ENCODE measurements at places on chromosomes 7 and 10. TPM values are rescaled to one million over a fixed set of nuclear protein-coding genes. Genes with fewer than 3 reads are reported as not detected.

CRYGN gene
- 0.53 TPM for total RNA-seq

HTRA1 gene
- total RNA-seq, result not detected

MPP7 gene
- total RNA-seq, result 28.1 TPM

MNX1 gene
- 0.39 TPM for total RNA-seq

GIMAP2 gene
- total RNA-seq, result 47.8 TPM

NOC3L gene
- total RNA-seq, result 28.0 TPM

FAM25G gene
- total RNA-seq, result not detected

ACBD7 gene
- total RNA-seq, result 5.5 TPM

GTF2IRD2 gene
- total RNA-seq, result 13.4 TPM

- DNase-seq, result no peak
These were observed 79.2 kb downstream of the APBB1IP start for GRCh38 chr10:26517141-26517867.

DNA sequence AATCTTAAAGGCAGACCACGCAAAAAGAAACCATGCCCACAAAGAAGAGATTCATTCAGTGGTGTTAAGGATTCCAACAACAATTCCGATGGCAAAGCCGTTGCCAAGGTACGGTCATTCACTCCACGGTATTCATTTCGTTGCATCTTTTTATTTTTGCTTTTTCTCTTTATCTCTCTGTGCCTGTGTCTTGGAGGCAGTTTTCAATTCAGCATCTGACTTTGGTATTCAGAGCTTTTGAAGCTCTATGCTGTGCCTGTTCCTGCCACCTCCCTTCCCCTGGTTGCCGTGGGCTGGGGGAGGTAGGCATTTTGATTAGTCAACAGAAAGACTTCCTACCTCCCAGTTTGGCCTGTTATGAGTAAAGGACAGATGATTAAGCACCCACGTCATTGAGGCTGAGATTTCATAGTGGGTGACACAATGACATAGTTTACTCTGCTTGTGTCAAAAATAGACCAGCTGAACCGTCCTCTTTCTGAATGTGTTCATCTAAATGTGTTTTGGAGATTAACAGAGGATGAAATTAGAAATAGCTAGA lies 149.5 kb downstream of the ARID5B start:
- DNase-seq, result peak; percentile 86

DNA sequence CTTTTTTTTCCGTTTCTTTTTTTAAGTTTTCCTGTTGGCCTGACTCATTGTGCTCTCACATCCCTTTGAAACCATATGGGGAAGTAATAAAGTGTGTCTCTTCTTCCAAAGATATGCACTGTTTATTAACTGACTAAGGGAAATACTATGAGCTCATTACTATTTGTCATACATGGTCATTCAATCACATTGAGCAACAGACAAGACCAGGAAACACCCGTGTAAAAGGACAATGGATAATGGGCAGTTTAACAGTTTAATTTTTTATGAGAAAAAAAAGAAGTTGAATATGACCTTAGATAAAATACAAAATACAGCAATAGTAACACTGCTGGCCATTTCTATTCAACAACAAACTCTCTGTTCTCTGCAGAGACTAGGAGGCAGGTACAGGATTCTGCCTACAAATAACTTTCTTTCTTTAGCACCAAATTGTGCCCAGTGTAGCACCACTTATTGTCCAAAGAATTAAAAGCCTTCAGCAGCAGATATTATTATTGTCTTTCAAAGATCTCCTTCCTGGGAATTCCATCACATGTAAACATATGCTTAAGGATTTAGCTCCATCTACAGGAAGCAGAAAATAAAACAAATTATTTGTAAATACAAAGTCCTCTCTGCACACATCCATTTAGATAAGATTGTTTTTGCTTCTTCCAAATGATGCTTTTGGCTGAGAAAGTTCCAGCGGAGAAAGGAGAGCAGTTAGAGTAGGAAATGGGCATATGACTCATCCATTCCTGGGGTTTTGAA lies 55.0 kb upstream of the AKR1E2 start:
- no peak for DNase-seq

DNA sequence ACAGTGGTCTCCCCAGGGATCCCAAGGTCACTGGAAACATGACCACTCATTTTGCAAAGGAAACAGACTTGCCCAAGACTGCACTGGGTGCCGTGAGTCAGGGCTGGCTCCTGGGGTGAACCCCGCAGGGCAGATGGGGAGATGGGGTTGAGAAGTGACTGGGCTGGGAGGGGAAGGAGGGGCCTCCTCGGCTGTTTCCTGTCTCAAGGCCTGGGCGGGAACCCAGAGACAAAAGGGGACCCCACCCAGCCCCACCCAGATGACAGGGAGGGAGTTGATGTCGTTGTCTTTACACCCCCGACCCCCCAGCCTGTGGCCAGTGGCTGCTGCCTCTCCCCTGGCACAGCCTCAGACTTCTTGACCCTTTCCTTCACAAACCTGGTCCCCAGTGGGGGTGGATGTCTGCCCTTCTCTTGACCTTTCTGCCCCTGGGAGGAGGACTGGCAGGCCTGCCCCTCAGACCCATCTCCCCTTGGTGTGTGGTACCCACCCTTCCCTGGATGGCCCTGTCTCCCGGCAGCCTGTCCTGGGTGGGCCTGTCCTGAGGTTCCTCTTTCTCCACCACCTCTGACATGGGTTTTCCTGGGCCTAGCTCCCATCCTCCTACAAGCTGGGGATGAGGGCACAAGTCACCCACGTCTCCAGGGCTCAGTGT lies 1.4 kb downstream of the MYO1G start:
- DNase-seq, result peak; percentile 90

- no peak for DNase-seq
These were observed 108.4 kb downstream of the LYZL1 start for GRCh38 chr10:29397221-29397620.

DNA sequence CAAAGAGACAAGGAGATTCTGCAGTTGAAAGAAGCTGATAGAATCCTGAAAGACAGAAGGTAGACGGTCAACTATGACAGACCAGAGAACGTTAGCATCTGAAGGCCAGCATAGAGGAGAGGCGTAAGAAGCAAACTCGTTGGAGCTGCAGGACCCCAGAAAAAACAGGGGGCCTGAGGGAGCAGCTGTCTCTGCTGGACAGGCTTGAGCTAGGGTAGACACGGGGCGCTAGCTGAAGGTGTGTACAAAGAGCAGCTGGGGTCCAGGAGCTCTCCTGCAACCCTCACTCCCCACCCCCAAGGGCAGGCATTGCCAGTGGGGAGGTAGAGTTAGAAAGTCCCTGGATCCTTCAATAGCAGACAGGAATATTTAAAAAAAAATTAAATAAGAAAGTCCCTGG lies 14.6 kb upstream of the GDI2 start:
- no peak for DNase-seq

- DNase-seq, result no peak
These were observed 38.9 kb upstream of the BMS1 start for GRCh38 chr10:42743697-42744096.

DNA sequence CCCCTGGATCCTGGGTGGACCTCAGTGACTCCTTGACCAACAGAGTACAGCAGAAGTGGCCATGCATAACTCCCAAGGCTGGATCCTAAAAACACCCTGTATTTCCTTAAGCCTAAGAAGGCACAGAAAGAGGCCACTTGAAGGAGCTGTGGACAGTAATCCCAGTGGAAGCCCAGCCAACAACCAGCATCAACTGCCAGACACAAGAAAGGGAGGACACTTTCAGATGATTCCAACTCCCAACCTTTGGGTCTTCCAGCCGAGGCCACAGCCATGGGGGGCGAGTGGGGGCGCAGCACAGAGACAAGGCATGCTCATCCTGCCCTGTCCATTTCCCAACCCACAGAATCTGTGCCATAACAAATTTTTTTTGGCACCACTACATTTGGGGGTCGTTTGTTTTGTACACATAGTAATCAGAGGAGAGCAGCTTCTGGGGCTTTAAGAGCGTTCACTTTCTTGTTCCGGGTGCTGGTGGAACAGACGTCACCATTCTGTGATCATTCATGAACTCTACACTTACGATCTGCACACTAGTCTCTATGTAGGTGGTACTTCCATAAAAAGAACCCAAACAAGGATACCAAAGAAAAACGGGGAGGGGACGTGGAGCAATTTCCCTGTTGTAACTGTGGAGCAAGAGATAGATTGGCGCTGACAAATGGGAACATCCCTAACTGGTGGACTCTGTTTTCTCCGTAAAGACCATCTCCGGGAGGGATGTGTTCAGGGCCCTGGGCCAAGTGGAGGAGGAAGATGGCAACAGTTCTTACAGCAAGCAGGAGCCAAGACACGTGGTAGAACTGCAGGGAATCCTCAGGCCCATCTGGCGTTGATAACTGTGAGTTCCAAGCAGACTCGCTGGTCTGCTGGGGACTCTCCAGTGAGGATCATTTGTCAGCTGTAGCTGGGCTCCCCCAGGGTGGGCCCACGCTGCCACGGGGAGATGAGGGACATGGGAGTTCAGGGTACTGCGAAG lies 6.0 kb upstream of the SLC29A3 start:
- no peak for DNase-seq

GRCh38 chr7:94660006-94660405 lies 4.1 kb upstream of the SGCE start:
- no peak for DNase-seq

DNA sequence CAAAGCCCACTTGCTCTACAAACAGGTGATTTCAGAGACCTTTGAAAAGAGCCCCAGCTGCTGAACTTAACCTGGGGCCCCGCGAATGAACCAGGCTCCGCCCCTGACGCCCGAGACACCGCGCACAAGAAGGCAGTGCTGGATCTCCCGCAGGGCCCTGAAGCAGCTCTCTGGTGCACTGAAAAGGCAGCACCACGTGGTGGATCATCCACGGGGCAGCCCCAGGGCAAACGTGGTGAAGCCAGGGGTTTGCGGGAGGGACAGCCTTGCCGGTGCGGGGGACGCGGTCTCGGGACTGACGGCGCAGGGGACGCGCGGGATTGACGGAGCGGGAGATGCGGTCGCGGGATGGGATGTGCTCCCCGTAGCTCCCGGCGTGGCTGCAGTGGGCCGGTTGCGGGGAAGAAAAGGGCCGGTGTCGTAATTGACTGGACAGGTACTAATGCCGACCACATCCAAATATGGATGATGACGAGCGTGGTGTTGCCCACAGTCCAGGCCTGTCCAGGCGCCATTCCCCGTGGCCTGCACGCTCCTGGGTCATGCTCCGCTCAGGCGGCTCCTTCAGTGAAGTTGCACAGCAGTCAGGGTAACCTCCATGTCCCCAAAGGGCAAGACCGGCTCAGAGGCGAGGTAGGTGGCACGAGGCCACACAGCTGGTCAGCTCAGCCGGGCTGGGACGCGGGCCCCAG lies 421.1 kb downstream of the DNAJB6 start:
- no peak for DNase-seq

GRCh38 chr7:39260279-39260844 lies 282.7 kb downstream of the POU6F2 start:
- DNase-seq, result no peak

DNA sequence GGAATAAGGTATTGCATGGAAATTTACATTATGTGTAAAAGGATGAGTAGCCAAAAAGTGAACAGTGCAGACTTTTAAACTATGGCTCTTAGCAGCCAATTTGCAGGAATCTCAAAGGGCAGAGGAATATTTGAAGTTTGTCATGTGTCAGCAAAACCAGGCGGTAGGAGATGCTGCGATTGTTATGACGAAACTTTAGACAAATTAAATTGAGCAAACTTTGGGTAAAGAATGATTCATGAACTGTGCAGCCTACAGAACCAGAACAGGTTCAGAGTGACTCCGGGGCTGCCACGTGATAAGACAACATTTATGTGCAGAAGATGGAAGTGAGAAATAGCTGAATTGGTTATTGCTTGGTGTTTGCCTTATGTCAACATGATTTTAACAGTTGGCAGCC lies 39.2 kb upstream of the CCDC6 start:
- no peak for DNase-seq

DNA sequence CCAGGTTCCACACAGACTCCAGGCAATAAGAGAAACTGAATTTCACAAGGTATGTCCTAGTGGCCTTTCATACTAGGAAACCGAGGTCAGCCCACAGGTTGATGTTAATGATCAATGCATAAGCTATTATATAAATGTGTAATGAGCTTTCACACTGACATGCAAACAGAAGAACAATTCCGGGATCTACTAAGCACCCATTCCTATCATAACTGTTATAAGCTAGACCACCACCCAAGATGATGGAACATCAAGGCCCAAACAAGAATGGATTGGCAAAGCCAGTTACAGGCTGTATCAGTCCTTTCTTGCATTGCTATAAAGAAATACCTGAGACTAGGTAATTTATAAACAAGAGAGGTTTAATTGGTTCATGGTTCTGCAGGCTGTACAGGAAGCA lies 15.2 kb downstream of the SORBS1 start:
- DNase-seq, result no peak

DNA sequence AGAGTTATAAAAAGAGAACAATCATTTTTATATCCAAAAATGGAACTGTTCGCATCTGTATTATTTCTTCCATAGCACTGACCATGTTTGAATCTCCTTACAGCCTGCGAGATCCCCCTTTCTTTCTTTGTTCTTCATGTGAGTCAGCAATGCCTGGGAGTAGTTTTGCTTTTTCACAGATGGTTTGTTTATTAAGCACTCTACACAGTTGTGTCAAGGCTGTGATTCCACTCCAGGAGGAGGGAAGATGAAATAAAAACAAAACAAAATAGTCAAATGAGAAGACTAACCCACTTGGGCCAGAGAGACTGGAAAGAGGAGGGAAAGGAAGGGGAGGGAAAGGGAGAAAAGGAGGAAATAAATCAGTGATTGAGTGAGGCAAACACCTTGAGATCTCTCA lies 7.8 kb downstream of the LIPF start:
- DNase-seq, result no peak

DNA sequence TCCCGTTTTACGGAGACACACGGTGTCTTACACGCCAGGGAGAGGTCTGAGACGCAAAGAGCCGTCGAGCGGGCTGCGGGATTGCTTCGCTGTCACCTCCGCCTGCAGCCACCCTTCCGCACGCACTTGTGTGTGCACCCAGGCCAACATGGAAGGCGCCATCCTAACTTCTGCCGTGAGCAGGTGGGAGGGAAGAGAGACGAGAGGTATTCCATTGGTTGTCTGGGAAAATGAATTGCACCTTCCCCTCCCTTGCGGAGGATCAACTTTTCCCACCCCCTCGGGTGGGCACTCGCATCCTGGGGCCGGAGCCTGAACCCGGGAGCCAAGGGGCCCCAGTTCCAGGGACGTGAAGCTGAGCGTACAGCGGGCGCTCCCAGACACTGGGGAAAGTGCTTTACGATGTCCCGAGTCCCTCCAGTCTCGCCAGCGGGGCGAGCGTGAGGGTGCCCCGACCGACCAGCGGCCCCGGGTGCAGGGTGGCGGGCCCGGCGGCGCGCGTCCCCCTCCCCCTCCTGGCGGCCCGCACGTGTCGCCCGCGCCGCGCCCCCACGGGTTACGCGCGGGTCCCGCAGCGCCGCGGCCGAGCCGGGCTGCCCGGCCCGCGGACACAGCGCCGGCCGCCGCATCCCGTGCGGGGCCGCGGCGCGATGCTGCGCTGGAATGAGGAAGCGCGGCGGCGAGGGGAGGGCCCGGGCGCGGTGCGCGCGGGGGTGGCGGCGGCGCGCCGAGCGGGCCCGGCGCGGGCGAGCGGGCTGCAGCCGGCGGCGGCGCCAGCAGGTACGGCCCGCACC lies 984 bp upstream of the IKZF1 start:
- DNase-seq, result peak; percentile 60

Data from activated T-cell treated with anti-CD3 and anti-CD28 coated beads, Interleukin-2, amount 50 U/mL, for 72 hours (primary cell).